Fibroblast of skin of right biceps (primary cell): ENCODE measurements at places on chromosomes 12 and 14.

DNA sequence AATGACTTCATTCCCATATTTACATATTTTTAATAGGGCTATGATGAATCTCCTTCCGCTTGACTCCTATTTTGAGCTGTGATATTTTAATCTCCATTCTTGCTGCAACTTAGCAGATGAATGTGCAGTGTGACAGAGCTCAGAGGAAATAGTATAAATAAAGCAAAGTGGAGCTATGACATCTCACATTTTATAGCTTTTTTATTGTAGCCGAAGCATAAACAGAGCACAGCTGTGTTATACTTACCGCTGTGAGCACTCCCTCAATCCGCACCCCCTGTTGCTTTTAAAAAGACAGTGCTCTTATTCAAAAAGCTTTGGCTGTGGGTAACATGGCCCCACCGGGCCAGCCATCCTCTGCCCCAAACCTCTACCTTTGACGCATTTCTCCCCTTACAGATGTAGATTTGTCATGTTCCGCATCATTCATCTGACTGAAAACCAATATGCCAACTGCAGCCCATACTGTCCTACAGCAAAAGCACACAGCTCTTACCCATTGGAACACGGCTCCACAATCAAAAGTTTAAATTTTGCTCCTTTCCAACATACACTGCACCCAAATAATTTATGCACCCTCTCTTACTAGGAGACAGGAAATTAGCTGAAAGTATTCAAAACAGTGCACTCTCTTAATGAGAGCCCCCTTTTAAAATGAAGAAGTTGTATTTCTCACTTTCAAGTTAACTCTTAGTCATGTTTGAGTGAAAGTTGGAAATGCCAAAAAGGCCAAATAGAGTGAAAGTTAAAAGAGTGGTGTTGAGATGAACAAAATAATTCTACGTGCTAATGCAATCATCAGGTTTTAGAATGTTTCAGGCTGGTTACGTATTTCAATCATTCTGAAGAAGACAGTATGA lies 429.3 kb upstream of the SOX5 start:
- peak; percentile 45 for DNase-seq

- no peak for DNase-seq
These were observed 164.2 kb downstream of the TTC7B start for GRCh38 chr14:90651976-90652560.

- DNase-seq = no peak
These were observed 19.8 kb downstream of the NCOR2 start for GRCh38 chr12:124547626-124548025.

GRCh38 chr12:112317481-112317880 lies 64.8 kb downstream of the HECTD4 start:
- no peak for DNase-seq
